Neural progenitor cell (in vitro differentiated cells): ENCODE measurements at places on chromosomes 1 and 21.
A peak's percentile ranks its signal among the peaks of the same experiment; 100 is the strongest.

DNA sequence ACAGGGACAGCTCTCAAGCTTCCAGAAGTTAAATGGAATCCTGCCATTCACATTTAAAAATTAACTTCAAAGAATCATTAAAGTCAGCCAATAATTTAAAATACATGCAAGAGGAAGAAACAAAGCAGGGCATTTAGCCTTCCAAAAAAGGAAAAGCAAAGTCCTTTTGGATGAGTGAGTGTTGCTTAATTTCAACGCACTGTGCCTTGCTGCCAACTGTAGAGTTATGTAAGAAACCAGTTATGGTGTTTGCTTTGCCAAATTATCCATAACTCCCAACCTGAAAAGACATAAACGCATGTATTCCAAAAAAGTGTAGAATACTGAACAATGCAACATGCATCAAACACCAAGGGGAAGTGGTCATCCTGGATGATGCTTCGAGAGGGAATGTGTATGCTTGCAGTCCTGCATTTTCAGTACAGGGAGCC, 16.1 kb upstream of the KCNE1 start:
- no peak for DNase-seq

DNA sequence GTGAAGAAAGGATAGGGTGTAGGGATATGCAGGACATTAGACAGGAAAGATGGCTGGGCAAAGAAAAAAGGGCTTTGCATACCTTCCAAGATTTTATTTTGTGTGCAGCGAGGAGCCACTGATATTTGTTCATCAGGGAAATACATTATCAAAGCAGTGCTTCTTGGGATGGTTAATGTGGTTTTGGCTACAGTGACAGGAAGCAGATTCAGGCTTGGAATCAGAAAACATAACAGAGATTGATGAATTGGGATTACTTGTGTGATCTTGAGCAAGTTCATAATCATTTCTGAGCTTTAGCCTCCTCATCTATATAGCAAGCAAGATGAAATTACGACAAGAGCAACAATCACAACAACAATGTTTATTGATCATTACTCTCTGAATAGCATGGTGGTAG, 249.2 kb upstream of the SGIP1 start:
- DNase-seq: no peak

GRCh38 chr21:27776925-27777553, 810.2 kb upstream of the ADAMTS5 start:
- no peak for DNase-seq

DNA sequence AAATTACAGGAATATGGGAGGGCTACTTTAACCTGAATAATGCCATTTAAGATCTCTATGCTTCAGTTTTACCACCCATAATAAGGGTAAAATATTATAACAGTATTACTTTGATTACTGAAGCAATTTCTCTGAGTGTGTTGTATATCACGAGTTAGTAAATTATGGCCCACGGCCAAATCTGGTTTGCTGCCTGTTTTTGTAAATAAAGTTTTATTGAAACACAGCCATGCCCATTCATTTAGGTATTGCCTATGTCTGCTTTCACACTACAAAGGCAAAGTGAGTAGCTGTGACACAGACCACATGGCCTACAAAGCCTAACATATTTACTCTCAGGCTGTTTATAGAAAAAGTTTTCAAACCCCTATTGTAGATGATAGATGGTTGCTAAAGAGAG, 156.8 kb downstream of the CDC42BPA start:
- DNase-seq: no peak

DNA sequence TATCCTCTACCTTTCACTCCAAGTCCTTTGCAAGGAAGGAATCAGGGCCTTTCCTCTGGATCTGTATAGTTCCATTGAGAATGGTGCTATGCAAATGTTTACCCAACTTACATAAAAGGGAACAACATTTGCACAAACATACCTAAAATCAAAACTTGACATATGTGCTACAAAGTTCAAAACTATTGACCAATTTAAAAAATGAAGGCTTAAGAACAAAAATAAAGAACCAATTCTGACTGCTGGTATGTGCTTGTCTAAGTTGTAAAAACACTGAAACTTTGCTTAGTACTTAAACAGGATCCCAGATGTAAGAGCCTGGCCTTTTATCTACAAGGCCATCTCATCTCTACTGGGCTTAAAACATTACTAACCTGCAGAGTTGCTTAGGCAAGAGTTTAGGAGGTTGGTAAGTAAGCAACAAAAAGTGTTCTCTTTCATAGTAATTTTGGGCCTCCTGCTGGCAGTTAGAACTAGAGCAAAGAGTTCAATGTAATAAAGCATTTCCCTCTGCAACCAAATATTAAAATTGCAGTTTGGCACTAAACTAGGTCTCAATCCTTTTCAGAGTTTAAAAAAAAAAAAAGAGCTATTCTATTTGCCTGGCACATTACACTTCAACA, 2.0 kb downstream of the SCMH1 start:
- no peak for DNase-seq

GRCh38 chr1:199176713-199177112, 537.9 kb downstream of the PTPRC start:
- DNase-seq: no peak

DNA sequence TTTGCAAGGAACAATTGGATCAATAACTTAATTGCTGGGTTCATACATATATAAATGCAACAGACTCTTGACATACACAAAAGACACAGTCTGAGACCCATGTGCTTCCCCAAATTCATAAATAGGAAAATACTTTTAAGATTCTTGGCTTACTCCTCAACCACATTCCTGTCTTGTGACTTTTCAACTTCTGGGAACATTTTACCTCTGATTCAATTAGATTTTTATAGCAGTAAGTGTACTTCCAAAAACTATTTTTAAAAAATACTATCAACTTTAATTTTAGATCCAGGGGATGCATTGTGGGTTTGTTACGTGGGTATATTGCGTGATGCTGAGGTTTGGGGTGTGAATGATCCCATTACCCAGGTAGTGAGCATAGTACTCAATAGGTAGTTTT, 406.7 kb downstream of the RPS6KC1 start:
- no peak for DNase-seq

GRCh38 chr1:10714337-10715114, 81.9 kb downstream of the CASZ1 start:
- peak; percentile 92 for DNase-seq

- no peak for DNase-seq
These were observed 102.6 kb downstream of the KIAA0319L start for GRCh38 chr1:35454616-35455015.

DNA sequence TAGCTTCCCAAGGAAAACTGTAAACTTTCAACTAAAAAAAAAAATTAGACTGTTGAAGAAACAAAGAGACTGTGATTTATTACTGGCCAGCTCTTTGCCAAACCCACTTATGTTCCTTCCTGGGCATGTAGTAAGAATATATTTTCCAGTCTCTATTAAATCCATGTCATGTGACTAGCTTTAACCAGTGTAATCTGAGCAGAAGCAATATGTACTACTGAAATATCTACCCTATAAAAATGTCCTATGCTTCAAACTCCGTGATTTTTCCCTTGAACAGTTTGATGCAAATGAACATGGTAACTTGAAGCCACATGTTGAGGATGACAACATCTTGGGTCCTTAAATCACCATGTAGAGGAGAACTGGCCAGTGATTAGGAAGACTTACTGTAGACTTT, 144.5 kb downstream of the NTMT2 start:
- DNase-seq: no peak
